Activated CD4-positive, alpha-beta memory T cell treated with anti-CD3 and anti-CD28 coated beads for 36 hours (primary cell): ENCODE measurements at places on chromosomes 2 and 18.
A peak's percentile ranks its signal among the peaks of the same experiment; 100 is the strongest.

DNA sequence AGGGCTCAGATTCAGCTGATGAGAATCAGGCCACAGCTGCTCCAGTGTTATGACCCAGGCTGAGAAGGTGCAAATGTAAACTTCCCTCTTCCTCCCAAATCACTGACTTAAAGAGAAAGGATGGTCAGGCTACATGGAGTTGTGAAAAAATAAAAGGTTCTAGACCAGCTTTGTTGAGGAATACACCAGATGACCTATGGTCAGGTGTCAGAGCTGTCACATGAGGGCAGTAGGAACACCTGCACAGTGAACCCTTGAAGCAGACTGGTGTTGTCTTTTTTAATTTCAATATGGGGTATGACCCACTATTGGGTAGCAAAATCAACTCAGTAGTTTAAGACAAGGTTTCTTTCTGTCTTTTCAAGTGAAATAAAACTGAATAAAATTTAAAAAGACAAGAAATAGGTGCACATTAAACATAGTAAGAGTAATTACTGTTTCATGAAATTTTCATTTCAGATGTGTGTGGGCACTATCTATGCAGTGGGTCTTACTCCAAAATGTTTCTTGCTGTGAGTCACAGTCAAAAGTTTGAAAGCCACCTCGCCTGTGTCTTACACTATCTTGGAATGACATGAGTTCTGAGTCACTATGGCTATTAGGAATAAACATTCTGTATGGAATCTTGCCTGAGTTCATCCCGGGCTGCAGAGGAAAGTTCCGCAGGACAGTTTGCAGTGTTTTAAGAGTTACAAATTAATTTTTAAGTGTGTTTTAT is 83.6 kb downstream of the ACVR1 start:
- no peak for DNase-seq

- no peak for DNase-seq
These were observed 95.5 kb upstream of the LRATD1 start for GRCh38 chr2:14536976-14537375.

DNA sequence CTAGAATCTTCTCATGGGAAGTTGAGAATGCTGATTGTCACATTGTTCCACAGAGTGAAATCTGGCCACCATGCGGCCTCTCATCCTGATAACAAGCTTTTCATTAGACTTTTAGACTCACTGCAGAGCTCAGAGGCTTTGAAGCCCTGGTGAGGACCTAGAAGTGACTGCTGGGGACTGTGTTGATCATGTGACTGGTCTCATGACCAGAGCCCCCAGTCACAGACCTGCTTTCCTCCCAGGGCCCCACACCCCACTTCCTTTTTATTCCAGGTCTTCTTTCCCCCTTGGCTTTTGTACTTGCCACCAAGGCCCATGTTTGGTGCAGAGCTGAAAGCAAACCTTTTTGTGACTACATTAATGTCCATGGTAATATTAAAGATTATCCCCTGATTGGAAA is 45.2 kb downstream of the PRKCE start:
- DNase-seq: no peak

- peak; percentile 9 for DNase-seq
These were observed 2.1 kb downstream of the LBH start for GRCh38 chr2:30233271-30234009.

GRCh38 chr2:18066894-18067293 is 188.4 kb downstream of the KCNS3 start:
- DNase-seq: no peak

DNA sequence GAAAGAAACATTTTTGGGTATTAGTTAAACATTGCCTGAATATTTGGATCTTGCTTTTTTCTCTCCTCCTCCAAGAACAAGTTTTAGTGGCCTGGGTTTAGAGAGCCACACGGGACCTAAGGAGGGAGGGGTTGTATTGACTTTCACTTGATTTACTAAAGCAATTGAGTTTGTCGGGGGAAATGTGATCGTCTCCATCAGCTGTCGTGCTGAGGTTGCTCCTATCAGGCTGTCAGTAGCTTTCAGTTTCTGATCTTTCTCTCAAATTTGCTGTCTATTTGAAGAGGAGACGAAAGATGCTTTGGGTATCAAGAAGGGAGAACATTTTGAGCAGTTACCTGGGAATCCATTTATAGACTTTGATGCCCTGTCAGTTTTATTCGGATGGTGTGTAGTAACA is 106.0 kb downstream of the SETBP1 start:
- DNase-seq: no peak

- DNase-seq: no peak
These were observed 104.4 kb upstream of the GLI2 start for GRCh38 chr2:120631236-120631635.

DNA sequence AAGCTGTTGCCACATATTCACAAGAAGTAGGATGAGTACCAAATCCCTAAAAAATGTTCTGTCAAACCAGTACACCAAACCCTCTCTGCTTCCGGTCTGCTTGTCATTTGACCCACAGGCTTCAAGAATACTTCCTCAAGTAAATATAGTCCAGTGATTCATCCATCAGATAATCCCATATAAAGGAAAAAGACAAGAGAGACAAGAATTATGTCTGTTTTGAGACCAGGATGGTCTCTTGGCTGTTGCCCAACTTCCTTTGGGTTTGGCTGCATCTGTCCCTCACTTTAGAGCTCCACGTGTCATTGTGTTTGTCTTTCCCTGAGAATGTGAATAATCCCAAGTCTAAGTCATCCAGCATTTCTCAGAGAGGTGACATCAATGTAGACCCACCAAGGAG is 91.5 kb upstream of the NRP2 start:
- no peak for DNase-seq

GRCh38 chr18:8455661-8456614 is 153.3 kb upstream of the RAB12 start:
- DNase-seq: no peak

- peak; percentile 61 for DNase-seq
These were observed 60.4 kb downstream of the RHOB start for GRCh38 chr2:20507166-20507692.

- peak; percentile 46 for DNase-seq
These were observed 215.4 kb upstream of the ITGA4 start for GRCh38 chr2:181241797-181242196.

- peak; percentile 61 for DNase-seq
These were observed 162.1 kb downstream of the ZEB2 start for GRCh38 chr2:144357623-144358373.

DNA sequence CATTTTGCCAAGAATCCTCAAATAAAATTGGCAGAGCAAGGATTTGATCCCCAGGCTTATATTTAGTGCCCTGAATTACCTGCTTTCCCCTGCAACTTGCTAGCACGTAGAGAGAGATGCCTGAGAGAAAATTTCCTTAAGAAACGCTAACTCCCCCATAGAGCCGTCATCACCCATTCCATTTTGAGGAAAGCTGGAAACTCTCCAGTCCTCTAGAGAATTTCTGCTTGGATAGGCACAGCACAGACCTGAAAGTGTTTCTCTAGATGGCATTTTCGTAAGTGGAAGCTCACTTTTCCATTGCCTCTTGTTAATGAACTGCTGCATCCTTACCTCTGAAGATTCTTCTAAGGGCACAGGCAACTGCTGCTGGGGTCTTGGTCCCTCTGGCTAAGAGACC is 277.8 kb upstream of the SIX2 start:
- no peak for DNase-seq
